ENCODE measurements at places on chromosomes 7 and 10. TPM values are rescaled to one million over a fixed set of nuclear protein-coding genes. Genes with fewer than 3 reads are reported as not detected.

BICC1 gene
- 28.3 TPM for total RNA-seq

OR13A1 gene
- not detected for total RNA-seq

CH25H gene
- 0.49 TPM for total RNA-seq

CHRM2 gene
- total RNA-seq: 0.84 TPM

NODAL gene
- not detected for total RNA-seq

AHCYL2 gene
- 9.8 TPM for total RNA-seq

PROSER2 gene
- 1.6 TPM for total RNA-seq

TYW1B gene
- 4.7 TPM for total RNA-seq

OR2A42 gene
- not detected for total RNA-seq

OGDHL gene
- total RNA-seq: not detected

RET gene
- under 0.01 TPM for total RNA-seq

CLDN3 gene
- not detected for total RNA-seq

RRP12 gene
- total RNA-seq: 13.4 TPM

ATP6V0A4 gene
- total RNA-seq: not detected

C10orf105 gene
- 0.10 TPM for total RNA-seq

FBH1 gene
- 73.9 TPM for total RNA-seq

ABCC2 gene
- 13.2 TPM for total RNA-seq

IL2RA gene
- not detected for total RNA-seq

ST8SIA6 gene
- total RNA-seq: not detected

RELN gene
- not detected for total RNA-seq

CDC14C gene
- not detected for total RNA-seq

PAX4 gene
- total RNA-seq: not detected

HOXA2 gene
- 0.84 TPM for total RNA-seq

MSMB gene
- total RNA-seq: not detected

EPO gene
- not detected for total RNA-seq

VIPR2 gene
- total RNA-seq: not detected

RBM17 gene
- 40.2 TPM for total RNA-seq

POMZP3 gene
- 2.9 TPM for total RNA-seq

BMS1 gene
- 9.9 TPM for total RNA-seq

NKX2-3 gene
- total RNA-seq: 0.59 TPM

PNLIPRP1 gene
- total RNA-seq: not detected
